ENCODE measurements at places on chromosomes 2 and 18.

GRCh38 chr2:237752761-237753165 is 45.8 kb upstream of the RBM44 start:
- no peak for DNase-seq

GRCh38 chr18:58140387-58141325 is 96.6 kb downstream of the NEDD4L start:
- no peak for DNase-seq

DNA sequence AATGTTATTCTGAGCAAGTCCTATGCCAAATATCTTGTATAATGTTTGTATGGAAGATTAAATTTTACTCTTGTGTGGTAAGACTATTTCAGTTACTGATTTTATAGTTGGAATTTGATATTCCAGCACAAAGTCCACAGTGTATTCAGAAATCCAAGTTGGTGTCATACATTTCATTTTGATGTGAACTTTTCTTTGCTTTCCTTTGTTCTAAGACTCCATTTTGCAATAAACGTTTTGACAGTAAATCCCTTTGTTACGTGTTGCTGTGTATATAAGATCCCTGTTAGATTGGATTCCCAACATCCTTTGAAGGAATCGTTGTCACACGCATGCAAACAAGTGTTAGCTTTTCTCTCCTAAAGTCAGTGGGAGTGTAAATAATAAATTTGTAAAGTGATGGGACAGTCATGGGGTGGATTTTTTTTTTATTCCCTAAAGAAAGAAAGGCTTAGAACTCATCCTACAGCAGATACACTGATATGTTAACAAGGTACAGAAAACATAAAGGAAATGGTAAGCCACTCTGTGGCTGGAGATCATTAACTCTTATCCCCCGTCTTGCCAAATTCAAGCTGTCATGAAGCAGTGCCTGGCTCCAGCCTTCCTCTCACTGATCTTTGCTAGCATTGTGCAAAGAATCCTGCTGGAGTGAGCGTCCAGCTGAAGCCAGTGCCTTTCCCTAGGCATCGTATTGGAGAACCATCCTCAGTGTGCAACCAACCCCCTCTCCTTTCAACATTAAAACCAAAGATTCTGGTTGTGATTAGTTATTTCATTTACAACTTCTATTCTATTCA is 127.6 kb upstream of the CDCA7 start:
- DNase-seq = no peak

DNA sequence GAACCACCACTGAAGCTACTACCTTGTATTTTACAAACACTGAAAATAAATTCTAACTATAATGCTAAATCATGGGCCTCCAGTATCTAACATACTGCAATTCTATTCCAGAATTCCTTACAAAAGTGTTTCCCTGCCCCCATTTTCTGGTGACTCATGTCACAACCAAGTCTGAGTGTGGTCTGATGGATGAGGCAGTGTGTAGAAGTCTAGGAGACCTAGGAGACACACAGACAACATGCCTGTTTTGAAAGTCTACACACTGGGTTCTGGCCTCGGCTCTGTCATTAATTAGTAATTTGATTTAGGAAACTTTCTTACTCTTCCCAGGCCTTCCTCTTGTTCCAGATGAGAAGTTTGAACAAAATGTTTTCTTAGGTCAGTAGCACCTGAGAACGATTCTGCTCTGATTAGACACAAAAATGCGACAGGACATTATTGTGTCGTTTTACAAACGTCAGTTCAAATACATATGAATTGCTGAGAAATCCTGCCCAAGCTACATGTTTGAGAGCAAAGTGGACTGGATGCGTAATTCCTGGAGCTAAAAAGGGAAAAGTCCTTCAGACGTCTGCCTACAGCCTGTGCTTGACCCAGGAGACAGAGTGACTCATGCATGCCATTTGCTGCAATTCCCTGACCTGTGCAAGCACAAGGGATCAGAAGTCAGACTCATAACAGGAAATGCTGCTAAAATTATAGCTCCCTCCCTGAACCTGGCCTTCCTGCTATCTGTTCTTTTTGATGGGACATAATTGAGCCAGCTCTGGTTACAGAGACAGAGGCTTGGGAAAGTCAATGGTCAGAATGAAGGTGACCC is 494.4 kb downstream of the SOX11 start:
- DNase-seq = peak; percentile 48

DNA sequence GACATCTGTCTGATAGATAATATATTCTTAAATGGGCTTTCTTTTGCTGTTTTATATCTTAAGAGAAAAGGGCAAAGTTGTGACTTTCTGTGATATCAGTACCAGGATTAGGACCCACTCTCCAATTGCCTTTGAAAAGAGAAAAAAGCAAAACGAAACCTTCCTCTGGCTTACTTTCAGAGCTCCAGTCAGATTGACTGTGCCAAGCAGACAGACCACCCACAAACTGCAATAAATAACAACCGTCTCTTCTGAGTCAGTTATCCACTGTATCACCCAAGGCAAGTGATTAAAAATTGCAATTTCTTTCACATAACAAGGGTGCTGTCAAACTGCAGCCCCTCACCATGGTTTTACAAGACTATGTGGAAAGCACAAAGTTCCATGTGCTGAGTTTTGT is 230.5 kb upstream of the SETBP1 start:
- DNase-seq = no peak

DNA sequence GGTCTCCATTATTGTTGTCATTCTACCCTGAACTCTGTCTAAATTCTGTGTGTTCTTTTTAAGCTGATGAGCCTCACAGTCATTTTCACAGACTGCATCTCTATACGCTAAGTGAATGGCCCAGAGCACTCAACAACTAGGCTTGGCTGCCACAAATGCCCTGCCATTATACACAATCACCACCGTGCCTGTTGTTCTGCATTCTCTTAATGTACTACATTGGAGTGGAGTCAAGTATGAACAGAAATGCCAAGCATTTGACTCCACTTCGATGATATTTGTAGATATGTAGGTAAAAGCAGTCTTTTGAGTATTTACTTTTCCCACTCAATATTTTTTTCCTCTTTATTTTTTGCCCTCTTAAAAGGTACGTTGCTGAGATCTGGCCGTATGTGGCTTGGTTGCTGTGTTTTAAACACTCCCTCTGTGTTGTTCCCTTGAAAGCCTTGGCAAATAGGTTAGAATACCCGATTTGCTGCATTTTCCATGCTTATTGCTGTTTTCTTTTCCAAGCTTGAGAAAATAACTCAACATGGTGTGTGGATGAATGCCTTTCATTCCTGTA is 36.2 kb upstream of the TMEFF2 start:
- no peak for DNase-seq

GRCh38 chr2:236045251-236046235 is 122.6 kb downstream of the GBX2 start:
- no peak for DNase-seq

GRCh38 chr2:217108575-217109027 is 248.7 kb upstream of the TNP1 start:
- no peak for DNase-seq

GRCh38 chr2:49306925-49307324 is 152.6 kb upstream of the FSHR start:
- DNase-seq = no peak

GRCh38 chr18:80233899-80234298 is 13.4 kb downstream of the PARD6G start:
- DNase-seq = no peak

DNA sequence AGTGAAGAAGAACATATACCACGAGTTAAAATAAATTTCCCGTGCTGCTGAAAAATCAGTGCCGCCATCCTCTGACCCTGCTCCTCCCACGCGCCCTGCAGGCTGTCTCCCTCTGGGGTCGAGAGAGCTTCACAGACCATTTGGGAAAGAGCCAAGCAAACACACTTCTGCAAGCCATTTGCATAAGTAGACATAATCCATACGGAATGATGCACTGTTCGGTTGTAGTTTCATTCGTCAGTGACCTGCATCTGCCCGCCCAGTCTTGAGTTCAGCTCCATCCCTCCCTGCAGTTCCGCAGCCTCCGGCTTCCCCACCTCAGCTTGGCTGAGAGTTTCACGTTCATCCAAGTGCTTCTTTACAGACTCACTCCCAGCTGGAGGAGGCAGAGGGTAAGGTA is 69.6 kb downstream of the TRAPPC12 start:
- no peak for DNase-seq

DNA sequence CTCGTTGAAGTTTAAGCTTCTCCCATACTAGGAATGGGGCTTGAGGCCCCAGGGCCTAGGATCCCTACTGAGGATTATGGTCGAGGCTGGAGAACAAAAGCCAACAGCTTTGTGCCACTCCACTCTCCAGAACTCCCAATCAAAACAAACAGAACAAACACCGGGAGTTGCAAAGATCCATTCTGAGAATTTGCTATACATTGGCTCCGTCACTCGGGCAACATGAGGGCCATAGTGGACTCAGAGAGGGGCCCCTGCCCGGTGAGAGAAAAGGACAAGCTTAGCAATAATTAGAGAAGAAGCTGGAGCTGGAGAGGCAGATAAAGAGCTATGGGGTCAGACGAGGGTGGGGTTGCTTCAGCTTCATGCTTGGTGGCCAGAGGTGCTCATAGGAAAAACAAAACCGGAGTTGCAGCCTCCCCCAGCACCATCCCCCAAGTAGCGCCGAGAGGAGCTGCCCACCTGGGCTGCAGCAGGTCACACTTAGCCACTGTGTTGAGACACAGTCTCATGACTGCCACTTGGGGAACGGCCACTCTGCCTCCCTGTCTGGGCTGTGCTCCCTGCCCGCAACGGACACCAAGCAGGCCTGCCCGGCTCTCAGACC is 142.3 kb upstream of the HAAO start:
- DNase-seq = no peak

DNA sequence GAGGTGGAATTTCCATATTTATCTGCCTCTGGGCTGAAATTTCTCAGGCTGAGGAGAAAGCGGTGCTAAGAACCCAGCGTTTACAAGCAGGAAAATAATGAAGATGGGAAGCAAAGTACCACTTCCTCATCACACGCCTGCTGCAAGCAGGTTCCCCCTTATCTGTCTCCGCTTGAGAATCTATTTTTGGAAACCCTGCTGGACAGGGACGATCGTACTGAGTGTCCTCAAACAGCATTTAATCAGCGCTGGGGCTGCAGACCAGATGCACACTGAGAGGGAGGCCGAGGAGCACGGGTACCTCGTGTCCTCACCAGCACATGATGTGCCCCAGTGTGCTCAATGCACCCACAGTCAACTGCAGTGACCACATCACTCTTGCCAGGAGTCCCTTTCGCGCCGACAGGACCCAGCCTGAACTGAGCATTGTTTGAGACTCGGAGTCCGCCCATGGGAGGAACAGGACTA is 160.4 kb downstream of the HDAC4 start:
- DNase-seq = no peak

DNA sequence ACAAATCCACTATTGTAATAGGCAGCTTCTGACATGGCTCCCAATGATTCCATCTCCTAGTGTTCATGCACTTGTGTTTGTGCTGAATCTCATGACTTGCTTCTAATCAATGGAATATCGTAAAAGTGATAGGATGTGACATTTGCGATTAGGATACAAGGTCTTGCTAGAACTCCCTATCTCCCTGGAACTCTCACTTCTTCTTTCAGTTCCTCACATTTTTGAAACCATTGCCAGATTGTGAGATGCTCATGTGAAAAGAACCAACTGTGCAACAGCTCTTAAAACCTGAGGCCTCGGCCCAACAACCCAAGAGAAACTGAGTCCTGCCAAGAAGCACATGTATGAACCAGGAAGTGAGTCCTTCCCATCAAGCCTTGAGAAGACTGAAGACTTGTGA is 226.9 kb upstream of the DTNA start:
- DNase-seq = no peak
